ENCODE measurements at places on chromosomes 3 and 15.
A peak's percentile ranks its signal among the peaks of the same experiment; 100 is the strongest.

- no peak for DNase-seq
Observed at GRCh38 chr15:88057836-88058235, 198.7 kb downstream of the NTRK3 start.

DNA sequence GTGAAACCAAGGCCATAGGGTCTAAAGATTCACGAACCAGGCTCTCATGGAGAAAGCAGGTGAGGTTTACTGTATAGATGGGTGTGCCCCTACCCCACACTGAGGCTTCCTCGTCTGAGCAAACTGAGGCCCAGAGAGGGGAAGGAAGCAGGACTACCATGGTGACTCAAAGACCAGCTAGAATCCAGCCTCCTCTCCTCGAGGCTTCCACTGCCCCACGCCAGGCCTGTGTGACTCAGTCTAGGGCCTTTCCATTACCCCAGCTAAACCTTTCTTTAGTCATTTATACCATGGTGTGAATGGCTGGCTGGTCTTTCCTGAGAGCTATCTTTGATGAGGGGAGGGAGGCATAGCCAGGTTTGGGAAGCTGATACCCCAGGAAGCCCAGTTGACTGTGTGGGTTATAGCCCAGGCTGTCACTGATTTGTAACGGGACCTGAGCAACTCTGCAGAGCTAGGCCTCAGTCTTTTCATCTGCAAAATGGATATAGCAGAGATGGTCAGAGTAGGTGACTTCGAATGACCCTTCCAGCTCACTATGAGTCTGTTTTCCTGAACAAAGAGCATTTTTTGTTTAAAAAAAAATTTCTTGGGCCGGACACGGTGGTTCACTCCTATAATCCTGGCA, 3.0 kb upstream of the RHO start:
- no peak for DNase-seq

- DNase-seq: no peak
Observed at GRCh38 chr3:134080761-134081160, 51.0 kb upstream of the SLCO2A1 start.

DNA sequence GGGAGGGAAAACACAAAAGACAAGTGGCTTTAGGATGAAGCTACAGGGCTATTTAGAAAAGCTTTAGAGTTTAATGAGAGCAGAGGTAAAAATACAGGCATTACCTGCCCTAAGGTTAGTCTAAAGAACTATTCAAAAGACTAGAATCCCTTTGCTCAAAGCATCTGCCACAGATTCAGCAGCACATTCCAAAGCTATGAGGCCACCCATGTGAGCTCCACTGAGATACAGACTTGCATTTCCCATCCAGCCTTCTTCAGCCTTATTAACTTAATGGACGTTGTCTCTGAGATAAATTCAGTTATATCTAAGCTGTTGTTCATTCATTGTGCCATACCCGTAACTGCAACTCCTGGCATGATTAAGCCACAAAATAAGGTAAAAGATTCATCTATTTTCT, 25.4 kb downstream of the CXCR6 start:
- no peak for DNase-seq

DNA sequence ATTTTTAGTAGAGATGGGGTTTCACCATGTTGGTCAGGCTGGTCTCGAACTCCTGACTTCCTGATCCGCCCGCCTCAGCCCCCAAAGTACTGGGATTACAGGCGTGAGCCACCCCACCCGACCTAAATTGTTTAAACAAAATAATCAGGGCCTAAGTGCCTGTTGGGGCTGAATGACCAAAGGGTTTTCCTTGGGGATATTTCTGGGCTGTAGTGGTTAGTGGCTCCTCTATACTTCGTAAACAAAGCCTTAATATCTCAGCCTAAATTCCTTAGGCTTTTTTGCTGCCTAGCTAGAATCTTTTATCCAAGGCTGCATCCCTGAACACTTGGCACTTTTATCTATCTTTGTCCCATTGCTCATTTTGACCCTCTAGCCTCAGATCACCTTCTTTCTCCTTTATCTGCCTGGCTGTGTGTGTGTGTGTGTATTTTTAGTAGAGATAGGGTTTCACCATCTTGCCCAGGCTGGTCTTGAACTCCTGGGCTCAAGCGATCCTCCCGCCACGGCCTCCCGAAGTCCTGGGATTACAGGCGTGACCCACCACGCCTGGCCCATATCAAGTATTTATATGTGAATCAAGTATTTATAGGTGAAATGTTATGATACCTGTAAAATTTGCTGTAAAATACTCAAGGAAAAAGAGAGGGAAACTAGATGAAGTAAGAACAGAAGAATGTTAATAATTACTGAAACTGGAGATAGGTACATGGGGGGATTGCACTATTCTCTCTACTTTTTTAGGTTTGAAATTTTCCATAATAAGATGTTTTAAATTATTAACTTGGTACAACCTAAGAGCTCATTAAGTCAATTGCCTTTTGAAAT, 1.8 kb downstream of the NUSAP1 start:
- DNase-seq: no peak

DNA sequence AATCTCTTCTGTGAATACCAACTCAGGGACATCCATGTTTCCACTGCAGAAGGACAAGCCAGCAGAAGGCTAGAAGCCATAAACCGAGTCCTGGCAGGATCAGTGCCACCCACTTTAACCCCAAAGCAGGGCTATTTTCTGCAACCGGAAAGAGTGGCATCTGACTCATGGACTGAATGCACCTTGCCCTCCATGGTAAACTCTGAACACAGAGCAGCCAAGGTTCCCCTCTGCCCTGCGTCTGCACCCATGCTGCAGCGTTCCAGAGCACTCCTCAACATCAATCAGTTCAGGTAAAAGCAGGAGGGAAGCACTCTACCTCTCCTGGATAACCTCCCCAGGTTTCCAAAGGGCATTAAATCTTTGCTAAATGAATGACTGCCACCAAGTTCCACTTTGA, 801 bp upstream of the NGRN start:
- DNase-seq: no peak

- DNase-seq: no peak
Observed at GRCh38 chr3:101900316-101900715, 51.0 kb downstream of the NFKBIZ start.

DNA sequence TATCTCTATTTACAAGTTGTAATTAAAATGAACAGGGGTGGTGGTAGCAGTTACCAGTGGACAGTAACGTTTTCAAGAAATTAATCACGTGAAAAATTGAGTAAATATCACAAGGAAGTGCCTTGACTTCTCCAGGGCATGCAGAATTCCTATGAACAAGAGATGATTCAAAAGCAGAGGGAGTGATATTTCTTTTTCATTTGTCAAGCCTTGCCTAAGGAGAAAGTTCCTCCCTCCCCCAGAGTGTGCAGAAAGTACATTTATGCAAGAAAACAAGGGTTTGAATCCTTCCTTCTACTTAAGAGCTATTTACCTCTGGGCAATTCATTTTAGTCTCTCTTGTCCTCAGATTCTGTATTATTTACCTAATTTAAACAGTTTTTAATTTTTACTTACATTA, 53.3 kb upstream of the ZNF385D start:
- DNase-seq: no peak

- peak; percentile 65 for DNase-seq
Observed at GRCh38 chr3:141302364-141303141, 65.8 kb upstream of the ZBTB38 start.

- no peak for DNase-seq
Observed at GRCh38 chr3:138432576-138433240, 1.7 kb upstream of the ESYT3 start.

DNA sequence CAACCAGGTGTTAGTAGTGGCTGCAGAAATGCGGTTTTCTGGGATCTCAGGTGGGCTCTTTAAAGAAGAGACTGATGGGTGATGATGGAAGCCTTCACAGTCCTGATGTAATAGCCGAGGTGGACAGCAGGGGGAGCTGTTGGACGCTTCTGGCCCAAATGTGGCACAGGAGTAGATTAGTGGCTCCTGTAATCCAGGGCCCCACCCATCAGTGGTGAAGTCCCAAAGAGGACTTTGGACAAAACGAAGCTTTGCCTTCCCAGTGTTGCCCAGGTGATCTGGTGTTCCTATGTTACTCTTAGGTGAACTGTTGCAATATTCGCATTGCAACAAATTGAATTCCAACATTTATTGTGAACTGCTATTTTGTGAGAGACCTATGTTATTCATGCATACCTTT, 31.8 kb upstream of the MYZAP start:
- no peak for DNase-seq

DNA sequence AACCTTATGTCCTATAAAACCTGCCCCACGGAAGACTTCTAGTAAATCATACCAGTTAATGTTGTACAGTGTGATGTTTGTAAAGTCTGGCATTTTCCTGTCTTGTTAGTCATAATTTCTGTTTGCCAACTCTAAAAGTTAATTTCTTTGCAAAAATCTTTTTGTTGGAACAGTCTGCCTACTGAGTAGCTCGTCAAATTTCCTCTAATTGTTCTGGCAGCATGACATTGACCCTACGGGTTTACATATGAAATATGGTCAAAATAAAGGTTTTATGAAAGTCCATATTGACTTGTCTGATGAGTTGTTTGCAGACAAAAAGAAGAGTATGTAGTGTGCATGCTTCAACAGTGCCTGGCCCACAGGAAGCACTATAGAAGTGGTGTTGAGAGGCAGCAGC, 79.8 kb upstream of the SOX2 start:
- no peak for DNase-seq

Data from femur (tissue), 1 donor.